ENCODE measurements at places on chromosomes 1 and 21.

GRCh38 chr1:227742738-227743715 is 7.8 kb downstream of the SNAP47 start:
- no peak for DNase-seq

DNA sequence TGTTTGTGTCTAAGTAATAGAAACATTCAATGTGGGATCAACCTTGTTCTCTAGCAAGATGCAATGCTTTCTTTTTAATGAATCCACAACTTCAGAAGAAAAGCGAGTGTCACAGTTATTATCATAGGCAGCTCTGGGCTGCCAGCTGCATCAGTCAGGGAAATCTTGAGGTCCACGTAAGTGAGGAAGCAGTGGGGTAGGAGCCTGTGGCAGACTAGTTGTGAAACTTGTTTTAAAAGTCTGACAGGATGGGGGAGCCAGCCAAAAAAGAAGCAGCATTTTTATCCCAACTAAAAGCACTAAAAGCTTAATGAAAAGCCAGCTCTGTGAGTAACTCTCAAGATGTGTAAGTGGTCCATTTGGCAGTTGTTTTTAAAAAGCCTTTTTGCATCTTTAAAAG is 113.1 kb downstream of the ZNF326 start:
- no peak for DNase-seq

DNA sequence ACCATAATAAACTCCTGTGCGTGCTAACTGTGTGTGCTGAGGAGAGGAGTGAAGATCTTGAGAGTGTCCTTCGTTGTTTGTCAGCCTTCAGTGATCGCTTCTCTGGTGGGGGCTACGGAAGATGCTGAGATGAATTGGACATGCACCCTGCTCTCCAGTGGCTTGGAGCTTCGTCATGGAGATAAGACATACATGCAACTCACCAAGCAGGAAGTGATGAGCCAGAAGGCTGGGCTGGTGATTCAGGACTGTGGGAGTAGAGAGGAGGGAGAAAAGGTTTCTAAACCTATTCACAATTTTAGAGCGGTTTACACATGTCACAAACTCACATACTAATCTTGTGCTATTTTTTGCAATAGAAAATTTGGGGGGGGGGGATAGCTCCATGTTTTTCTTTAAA is 128.9 kb upstream of the ADAR start:
- no peak for DNase-seq

DNA sequence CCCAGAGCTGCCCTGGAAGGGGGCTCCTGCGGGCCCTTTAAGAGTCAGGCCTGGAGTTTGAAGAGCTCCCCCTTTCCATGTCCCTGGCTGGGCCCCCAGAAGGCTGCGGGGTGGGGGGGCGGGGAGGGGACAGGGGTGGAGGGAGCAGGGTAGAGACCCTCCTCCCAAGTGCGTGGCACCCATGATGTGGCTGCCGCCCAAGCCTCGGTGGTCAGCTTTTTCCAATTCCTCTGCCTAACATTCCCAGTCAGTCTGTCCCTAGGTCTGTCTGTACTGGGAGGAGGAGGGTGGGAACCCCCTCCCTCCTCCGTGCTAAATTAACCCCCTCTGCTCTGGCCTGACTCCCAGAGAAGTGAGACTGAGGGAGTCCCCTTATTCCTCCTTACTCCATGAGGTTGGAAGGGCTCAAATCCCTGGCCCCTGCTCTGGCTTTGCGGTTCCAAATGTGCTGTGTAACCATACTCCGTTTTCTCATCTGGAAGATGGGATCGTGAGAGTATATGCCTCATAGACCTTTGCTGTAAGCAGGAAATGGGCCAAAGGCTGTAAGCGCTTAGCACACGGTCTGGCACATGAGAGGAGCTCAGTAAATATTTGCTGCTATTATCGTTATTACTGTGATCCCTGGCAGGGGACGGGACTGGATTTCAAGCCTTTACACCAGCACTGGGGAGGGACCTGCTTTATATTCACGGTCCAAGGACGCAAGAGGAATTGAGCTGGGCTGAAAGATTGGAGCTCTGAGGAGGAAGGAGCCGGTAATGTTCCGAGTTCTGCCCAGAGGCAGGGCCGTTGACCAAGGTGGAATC is 658 bp upstream of the COL16A1 start:
- no peak for DNase-seq

GRCh38 chr1:182668521-182669054 is 15.8 kb downstream of the RGS8 start:
- no peak for DNase-seq

Data from endothelial cell (in vitro differentiated cells).